ENCODE measurements at places on chromosomes 4 and X. TPM values are rescaled to one million over a fixed set of nuclear protein-coding genes. Genes with fewer than 3 reads are reported as not detected.
A peak's percentile ranks its signal among the peaks of the same experiment; 100 is the strongest.

DNA sequence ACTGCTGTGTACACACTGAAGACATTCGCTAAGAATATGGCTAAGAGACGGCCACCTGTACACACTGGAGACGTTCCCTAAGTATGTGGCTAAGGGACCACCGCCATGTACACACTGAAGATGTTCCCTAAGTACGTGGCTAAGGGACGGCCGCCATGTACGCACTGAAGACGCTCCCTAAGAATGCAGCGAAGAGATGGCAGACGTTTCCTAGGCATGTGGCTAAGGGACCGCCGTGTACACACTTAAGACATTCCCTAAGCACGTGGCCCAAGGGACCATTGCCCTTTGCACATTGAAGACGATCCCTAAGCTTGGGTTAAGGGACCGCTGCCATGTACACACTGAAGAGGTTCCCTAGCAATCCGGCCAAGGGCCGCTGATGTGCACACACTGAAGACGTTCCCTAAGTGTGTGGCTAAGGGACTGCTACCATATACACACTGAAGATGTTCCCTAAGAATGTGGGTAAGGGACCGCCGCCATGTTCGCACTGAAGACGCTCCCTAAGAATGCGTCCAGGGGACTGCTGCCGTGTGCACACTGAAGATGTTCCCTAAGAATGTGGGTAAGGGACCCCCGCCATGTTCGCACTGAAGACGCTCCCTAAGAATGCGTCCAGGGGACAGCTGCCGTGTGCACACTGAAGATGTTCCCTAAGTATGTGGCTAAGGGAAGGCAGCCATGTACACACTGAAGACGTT, 36.7 kb downstream of the DHRSX start:
- H3K27me3 ChIP-seq: no peaks in the 10 kb centered on the region
- peak overlapping the region; percentile 31 for H3K27ac ChIP-seq
- H3K4me3 ChIP-seq: no peak overlapping the region
- H3K4me1 ChIP-seq: no peaks in the 10 kb centered on the region
- H3K36me3 ChIP-seq: no peaks in the 10 kb centered on the region

GRCh38 chrX:43589735-43590134, 66.4 kb upstream of the MAOA start:
- H3K4me3 ChIP-seq: no peak overlapping the region
- no peaks in the 10 kb centered on the region for H3K36me3 ChIP-seq
- DNase-seq: no peak

- H3K36me3 ChIP-seq: no peaks in the 10 kb centered on the region
- no peak overlapping the region for H3K27ac ChIP-seq
- DNase-seq: no peak
- H3K4me1 ChIP-seq: no peaks in the 10 kb centered on the region
- no peaks in the 10 kb centered on the region for H3K27me3 ChIP-seq
Measured at GRCh38 chrX:11970578-11971359, 167.5 kb upstream of the FRMPD4 start.

DNA sequence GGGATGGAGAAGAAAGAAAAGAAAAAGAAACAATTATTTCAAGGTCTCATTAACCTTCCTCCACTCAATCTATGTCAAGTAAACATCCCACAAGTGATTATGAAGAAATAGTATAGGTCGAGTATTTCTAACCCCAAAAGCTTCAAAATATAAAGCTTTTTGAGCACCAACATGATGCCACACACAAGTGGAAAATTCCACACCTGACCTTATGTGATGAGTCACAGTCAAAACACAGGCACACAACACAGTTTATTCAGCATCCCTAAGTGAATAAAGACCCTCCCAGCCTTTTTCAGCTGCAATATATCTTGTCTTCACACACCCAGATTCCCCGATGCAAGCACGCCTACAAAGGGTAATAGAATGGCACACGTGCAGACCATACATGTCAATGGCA, 51.7 kb upstream of the VEGFC start:
- DNase-seq: no peak
- no peaks in the 10 kb centered on the region for H3K4me1 ChIP-seq
- H3K27ac ChIP-seq: no peak overlapping the region
- no peak overlapping the region for H3K4me3 ChIP-seq
- H3K36me3 ChIP-seq: no peaks in the 10 kb centered on the region

DNA sequence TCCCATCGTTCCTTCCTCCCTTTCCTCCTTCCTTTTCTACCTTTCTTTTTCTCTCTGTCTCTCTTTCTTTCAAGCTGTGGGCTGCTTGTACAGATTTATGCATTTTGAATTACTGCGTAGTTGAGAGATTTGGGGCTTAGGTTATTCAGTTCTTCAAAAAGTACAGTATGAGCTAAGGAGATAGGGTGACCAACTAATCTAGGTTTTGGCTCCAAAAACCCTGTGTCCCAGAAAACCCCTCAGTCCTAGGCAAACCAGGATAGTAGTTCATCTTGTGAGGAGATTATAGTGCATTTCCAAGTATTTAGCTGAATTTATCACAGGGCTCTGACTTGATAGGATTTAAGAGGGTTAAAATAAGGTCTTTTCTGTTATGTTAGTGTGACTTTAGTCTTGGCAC, 64.5 kb downstream of the NFKB1 start:
- no peak for DNase-seq
- no peaks in the 10 kb centered on the region for H3K27me3 ChIP-seq
- peaks cover 28% of the 10 kb centered on the region for H3K4me1 ChIP-seq
- no peak overlapping the region for H3K27ac ChIP-seq
- peaks cover 4% of the 10 kb centered on the region for H3K36me3 ChIP-seq

GRCh38 chr4:622071-622995, 3.0 kb upstream of the PDE6B start:
- H3K36me3 ChIP-seq: no peaks in the 10 kb centered on the region
- peak; percentile 15 for DNase-seq
- no peak overlapping the region for H3K27ac ChIP-seq
- H3K4me3 ChIP-seq: no peak overlapping the region

DNA sequence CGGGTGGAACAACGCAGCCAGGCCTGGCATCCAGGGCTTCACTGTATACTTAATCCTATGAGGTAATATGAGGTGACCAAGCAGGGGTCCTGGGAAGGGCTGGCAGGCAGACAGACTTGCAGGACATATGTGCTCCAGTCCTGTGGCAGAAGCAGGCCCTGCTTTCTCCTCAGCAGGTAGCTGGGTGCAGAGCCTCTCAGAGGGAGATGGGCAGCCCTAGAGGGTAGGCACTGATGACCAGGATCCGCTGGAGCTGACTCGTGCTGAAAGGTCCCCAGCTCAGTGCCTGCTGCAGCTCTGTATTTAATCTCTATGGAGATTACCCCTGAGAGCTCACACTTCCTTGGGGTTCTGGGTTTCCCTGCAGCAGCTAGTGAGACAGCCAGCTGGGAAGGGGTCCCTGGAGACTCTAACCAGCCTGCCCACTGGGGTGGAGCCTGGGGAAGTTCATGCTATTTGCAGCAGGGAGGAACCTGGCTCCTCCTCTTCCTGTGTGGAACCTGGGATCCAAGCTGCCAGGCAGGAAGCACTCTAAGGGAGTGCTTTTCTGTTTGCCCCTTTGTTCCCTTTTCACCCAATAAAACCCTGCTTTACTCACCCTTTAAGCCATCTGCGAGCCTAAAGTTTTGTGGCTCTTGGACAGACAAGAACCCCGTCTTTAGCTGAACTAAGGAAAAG, 339.2 kb downstream of the DCAF12L2 start:
- H3K27me3 ChIP-seq: no peaks in the 10 kb centered on the region
- H3K4me1 ChIP-seq: no peaks in the 10 kb centered on the region
- no peaks in the 10 kb centered on the region for H3K36me3 ChIP-seq
- no peak overlapping the region for H3K27ac ChIP-seq
- DNase-seq: no peak

- H3K36me3 ChIP-seq: no peaks in the 10 kb centered on the region
- H3K27me3 ChIP-seq: no peaks in the 10 kb centered on the region
- no peak overlapping the region for H3K4me3 ChIP-seq
- no peak for DNase-seq
Measured at GRCh38 chrX:16160729-16161128, 6.6 kb upstream of the MAGEB17 start.

- H3K27ac ChIP-seq: no peak overlapping the region
- no peak overlapping the region for H3K4me3 ChIP-seq
- H3K4me1 ChIP-seq: no peaks in the 10 kb centered on the region
- H3K36me3 ChIP-seq: no peaks in the 10 kb centered on the region
- H3K27me3 ChIP-seq: no peaks in the 10 kb centered on the region
- no peak for DNase-seq
Measured at GRCh38 chrX:7266288-7266687, 118.3 kb upstream of the PUDP start.

DNA sequence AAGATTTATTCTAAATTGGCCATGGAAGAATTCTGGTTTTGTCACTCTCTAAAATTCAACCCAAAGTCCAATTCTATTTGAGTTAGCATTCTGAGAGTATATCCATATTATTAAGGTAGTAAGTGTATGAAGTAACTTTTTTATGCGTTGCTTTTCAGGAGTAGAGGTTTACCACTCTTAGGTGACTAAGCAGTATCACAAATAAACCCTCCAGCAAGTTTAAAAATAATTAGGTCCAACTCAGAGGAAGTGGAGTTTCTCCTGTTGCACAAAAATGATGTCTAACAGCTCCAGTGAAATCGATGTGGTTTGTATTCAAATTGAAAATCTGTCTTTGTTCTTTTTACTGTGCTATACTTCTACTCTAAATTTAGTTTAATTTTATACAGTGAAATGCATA, 6.6 kb downstream of the SCML1 start:
- no peak overlapping the region for H3K4me3 ChIP-seq
- no peaks in the 10 kb centered on the region for H3K36me3 ChIP-seq
- H3K27me3 ChIP-seq: no peaks in the 10 kb centered on the region

- no peaks in the 10 kb centered on the region for H3K4me1 ChIP-seq
- H3K36me3 ChIP-seq: no peaks in the 10 kb centered on the region
- no peaks in the 10 kb centered on the region for H3K27me3 ChIP-seq
- no peak overlapping the region for H3K27ac ChIP-seq
Measured at GRCh38 chrX:136310411-136310810, 9.6 kb downstream of the ADGRG4 start.

- H3K4me3 ChIP-seq: no peak overlapping the region
- no peaks in the 10 kb centered on the region for H3K27me3 ChIP-seq
- H3K4me1 ChIP-seq: no peaks in the 10 kb centered on the region
- no peak overlapping the region for H3K27ac ChIP-seq
Measured at GRCh38 chr4:137249112-137249511, 283.2 kb downstream of the PCDH18 start.

- DNase-seq: no peak
- H3K27me3 ChIP-seq: no peaks in the 10 kb centered on the region
- peaks cover 13% of the 10 kb centered on the region for H3K4me1 ChIP-seq
- H3K36me3 ChIP-seq: no peaks in the 10 kb centered on the region
Measured at GRCh38 chr4:36313703-36314102, 32.3 kb downstream of the DTHD1 start.

DNA sequence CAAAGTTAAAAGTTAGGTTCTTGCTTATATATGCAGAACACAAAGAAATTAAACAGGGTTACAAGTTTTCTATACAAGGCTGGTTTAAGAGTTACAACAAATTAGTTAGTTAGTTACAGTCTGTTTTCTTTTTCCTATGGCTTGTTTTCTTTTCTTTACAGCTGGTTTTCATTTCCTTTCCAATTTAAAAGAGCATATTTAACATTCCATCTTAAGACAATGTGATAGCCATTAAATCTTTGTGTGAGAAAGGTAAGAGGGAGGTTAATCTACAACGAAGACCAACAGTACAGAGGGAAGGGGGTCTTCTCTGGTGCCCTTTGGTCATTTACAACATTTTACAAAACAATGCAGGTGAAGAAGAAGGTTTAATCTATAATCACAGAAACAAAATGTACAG, 290.6 kb downstream of the ZNF674 start:
- H3K36me3 ChIP-seq: no peaks in the 10 kb centered on the region
- H3K4me3 ChIP-seq: no peak overlapping the region
- no peak for DNase-seq
- no peak overlapping the region for H3K27ac ChIP-seq
- no peaks in the 10 kb centered on the region for H3K27me3 ChIP-seq
- no peaks in the 10 kb centered on the region for H3K4me1 ChIP-seq

DNA sequence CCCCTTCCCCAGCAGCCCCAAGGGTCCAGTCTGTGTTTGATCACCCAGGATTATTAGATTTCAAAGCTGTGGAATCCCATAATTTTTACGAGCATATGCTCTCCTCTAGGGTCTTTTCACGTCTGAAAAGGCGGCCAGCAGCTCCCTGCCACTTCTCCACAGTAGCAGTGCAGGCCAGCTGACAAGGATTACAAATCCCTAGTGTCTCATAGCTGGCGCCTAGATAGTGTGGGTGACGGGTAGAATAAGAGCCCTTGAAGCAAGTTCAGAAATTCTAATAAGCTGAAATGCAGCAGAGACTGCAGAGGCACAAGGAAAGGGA, 79.4 kb downstream of the RLIM start:
- no peaks in the 10 kb centered on the region for H3K36me3 ChIP-seq
- no peaks in the 10 kb centered on the region for H3K4me1 ChIP-seq
- DNase-seq: no peak

- H3K4me3 ChIP-seq: no peak overlapping the region
- no peaks in the 10 kb centered on the region for H3K4me1 ChIP-seq
Measured at GRCh38 chr4:155774033-155774432, 15.2 kb downstream of the GUCY1B1 start.

- H3K27me3 ChIP-seq: no peaks in the 10 kb centered on the region
- H3K4me3 ChIP-seq: no peak overlapping the region
- H3K36me3 ChIP-seq: no peaks in the 10 kb centered on the region
- no peak for DNase-seq
- no peak overlapping the region for H3K27ac ChIP-seq
Measured at GRCh38 chr4:183078634-183079033, 20.4 kb upstream of the WWC2 start.

- peaks cover 39% of the 10 kb centered on the region for H3K4me1 ChIP-seq
- DNase-seq: no peak
- peaks cover 14% of the 10 kb centered on the region for H3K36me3 ChIP-seq
- no peaks in the 10 kb centered on the region for H3K27me3 ChIP-seq
- peak overlapping the region; percentile 67 for H3K27ac ChIP-seq
- H3K4me3 ChIP-seq: peak overlapping the region; percentile 93
Measured at GRCh38 chrX:153966841-153967535, 4.6 kb downstream of the HCFC1 start.

DNA sequence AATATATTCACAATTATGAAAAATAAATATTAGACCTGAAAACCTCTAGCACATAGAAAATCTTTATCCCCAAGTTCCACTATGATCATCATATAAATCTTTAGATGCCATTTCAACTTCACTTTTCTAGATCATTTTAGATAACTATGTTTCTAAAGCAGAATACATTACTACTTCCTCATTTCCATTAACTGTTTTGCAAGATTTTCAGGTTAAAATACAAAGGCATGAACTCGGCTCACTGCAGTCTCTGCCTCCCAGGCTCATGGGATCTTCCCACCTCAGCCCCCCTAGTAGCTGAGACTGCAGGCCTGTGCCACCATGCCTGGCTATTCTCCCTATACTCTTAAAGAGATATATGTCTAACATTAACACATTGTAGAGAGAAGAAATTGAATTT, 1365.9 kb upstream of the AGA start:
- no peaks in the 10 kb centered on the region for H3K4me1 ChIP-seq
- no peak for DNase-seq
- H3K36me3 ChIP-seq: no peaks in the 10 kb centered on the region

The TLR6 gene
- 1.2 TPM for total RNA-seq

The ZBTB49 gene
- 7.9 TPM for total RNA-seq

The ARHGEF38 gene
- not detected for total RNA-seq

The CENPVL3 gene
- total RNA-seq: 0.22 TPM

The HTR2C gene
- total RNA-seq: not detected

The ABCG2 gene
- total RNA-seq: 0.89 TPM

The SCFD2 gene
- 25.7 TPM for total RNA-seq

The GATB gene
- 29.6 TPM for total RNA-seq

The P2RY8 gene
- 47.1 TPM for total RNA-seq

The SUPT20HL2 gene
- total RNA-seq: not detected

The HSD17B13 gene
- 0.22 TPM for total RNA-seq

The NOX1 gene
- total RNA-seq: not detected

The GPM6B gene
- not detected for total RNA-seq

The ARHGAP36 gene
- not detected for total RNA-seq

The TFE3 gene
- 35.4 TPM for total RNA-seq

The DGKK gene
- not detected for total RNA-seq

Data from CD8-positive, alpha-beta memory T cell (primary cell).